ENCODE measurements at places on chromosomes 1 and 21. TPM values are rescaled to one million over a fixed set of nuclear protein-coding genes. Genes with fewer than 3 reads are reported as not detected.

Gene CLCA4
- not detected for total RNA-seq

Gene MATN1
- total RNA-seq, result not detected

Gene ARHGAP29
- total RNA-seq, result 20.5 TPM

Gene KCNA3
- total RNA-seq, result 5.6 TPM

Gene GPR52
- total RNA-seq, result 0.66 TPM

Gene HJV
- not detected for total RNA-seq

Gene PIK3C2B
- 1.0 TPM for total RNA-seq

Gene MYBPH
- 0.17 TPM for total RNA-seq

Gene PDPN
- total RNA-seq, result 7.4 TPM

Measured in fibroblast of lung (primary cell).